ENCODE measurements at places on chromosomes 3 and 15.
A peak's percentile ranks its signal among the peaks of the same experiment; 100 is the strongest.

- no peak overlapping the region for H3K4me3 ChIP-seq
- H3K4me1 ChIP-seq: no peaks in the 10 kb centered on the region
- no peak overlapping the region for H3K27ac ChIP-seq
- peaks cover 6% of the 10 kb centered on the region for H3K27me3 ChIP-seq
Measured at GRCh38 chr3:110758208-110758607, 313.4 kb upstream of the NECTIN3 start.

DNA sequence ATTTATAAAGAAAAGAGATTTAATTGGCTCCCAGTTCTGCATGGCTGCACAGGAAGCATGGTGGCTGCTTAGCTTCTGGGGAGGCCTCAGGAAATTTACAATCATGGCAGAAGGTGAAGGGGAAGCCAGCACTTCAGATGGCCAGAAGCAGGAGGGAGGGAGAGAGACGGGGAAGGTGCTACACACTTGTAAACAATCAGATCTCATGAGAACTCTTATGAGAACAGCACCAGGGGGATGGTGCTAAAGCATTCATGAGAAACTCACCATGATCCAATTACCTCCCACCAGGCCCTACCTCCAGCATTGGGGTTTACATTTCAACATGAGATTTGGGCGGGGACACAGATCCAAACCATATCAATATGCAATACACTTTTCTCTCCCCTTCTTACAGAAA, 73.7 kb downstream of the ECT2 start:
- no peaks in the 10 kb centered on the region for H3K27me3 ChIP-seq
- no peak for DNase-seq
- H3K4me3 ChIP-seq: no peak overlapping the region

GRCh38 chr15:56971571-56971970, 53.1 kb downstream of the TCF12 start:
- no peak for DNase-seq
- no peaks in the 10 kb centered on the region for H3K27me3 ChIP-seq
- no peak overlapping the region for H3K4me3 ChIP-seq
- H3K4me1 ChIP-seq: peaks cover 54% of the 10 kb centered on the region
- H3K27ac ChIP-seq: no peak overlapping the region
- peaks cover 15% of the 10 kb centered on the region for H3K36me3 ChIP-seq

DNA sequence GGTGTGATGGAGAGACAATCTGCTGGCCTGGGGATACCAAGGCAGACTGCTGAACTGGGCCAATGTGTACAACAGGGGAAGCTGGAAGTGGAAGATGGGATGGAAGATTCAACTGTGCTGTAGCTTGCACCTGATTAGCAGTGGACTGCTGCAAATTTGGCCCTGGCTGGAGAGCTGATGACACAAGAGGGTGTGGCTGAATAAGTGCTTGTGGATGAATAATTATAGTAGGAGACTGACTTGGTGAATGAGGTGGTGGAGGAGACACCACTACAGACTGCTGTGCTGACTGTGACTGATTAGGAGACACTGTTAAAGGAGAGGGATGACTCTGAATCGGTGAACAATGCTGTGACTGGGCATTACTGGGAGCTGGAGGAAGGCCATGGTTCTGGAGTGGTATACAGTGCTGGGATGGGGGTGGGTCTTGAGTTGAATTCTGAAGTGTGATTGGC, 52.5 kb downstream of the PHC3 start:
- DNase-seq: no peak
- H3K27me3 ChIP-seq: no peaks in the 10 kb centered on the region

GRCh38 chr3:183339461-183340086, 86.5 kb downstream of the B3GNT5 start:
- H3K4me1 ChIP-seq: peaks cover 6% of the 10 kb centered on the region
- peaks cover 2% of the 10 kb centered on the region for H3K36me3 ChIP-seq
- no peak for DNase-seq
- no peak overlapping the region for H3K27ac ChIP-seq
- no peaks in the 10 kb centered on the region for H3K27me3 ChIP-seq

DNA sequence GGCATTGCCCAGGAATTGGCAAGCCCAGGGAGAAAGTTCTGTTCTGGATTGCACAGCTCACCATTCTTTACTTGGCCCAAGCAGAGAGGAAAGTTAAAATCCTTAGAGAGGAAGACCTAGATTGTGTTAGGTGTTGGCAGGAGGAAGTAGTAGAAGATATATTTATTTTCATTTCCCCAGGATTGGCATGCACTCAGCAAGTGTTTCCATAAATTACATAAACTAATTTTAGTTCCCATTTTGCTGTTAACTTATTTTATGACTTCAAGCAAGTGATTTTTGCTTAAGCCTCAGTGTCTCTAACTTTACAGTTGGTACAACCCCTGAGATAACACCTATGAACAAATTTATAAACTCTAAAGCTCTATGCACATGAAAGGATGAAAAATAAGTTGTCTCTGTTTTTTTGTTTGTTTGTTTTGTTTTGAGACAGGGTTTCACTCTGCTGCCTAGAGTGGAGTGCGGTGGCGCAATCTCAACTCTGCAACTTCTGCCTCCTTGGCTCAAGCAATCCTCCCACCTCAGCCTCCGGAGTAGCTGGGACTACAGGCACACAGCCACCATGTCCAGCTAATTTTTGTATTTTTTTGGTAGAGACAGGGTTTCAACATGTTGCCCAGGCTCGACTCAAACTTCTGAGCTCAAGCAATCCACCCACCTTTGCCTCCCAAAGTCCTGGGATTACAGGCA, 31.2 kb upstream of the TOP2B start:
- H3K27ac ChIP-seq: no peak overlapping the region
- H3K4me3 ChIP-seq: no peak overlapping the region
- DNase-seq: no peak
- H3K4me1 ChIP-seq: no peaks in the 10 kb centered on the region
- peaks cover 3% of the 10 kb centered on the region for H3K27me3 ChIP-seq

DNA sequence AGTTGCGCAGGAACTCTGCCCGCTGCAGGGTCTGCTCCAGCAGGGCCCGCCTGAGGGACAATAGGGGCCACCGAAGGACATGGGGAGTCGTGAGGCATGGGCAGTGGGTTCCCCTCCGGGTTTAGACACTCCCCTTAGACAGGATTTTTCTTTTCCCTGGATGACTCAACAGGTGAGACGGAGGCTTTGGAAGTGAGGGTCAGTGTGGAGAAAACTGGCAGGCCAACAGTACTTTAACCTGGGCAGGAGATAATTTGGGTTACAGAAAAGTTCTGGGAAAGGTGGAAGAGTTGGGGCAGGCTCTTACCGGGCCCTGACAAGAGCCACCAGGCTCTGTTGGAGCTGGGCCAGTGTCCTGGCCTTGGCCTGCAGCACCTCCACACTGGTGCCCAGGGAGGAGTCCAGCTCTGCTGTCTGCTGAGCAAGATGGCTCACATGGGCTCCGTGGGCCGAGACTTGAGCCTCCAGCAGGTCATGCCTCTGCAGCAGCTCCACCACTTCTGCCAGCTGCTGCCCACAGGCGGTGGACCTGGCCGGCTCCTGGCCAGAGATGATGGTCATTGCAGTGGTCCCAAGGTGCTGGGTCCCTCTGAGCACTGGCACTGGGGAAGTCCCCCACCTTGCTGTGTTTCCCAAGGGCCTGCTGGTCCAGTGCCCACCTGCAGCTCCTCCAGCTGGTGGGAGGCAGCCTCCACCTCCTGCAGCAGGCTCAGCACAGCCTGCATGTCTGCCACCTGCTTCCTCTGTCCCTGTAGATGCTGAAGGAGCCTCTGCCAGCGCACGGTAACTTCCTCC, 11.0 kb downstream of the SPTBN5 start:
- peaks cover 4% of the 10 kb centered on the region for H3K4me1 ChIP-seq
- peaks cover 11% of the 10 kb centered on the region for H3K27me3 ChIP-seq
- H3K4me3 ChIP-seq: no peak overlapping the region
- DNase-seq: no peak
- no peak overlapping the region for H3K27ac ChIP-seq
- H3K36me3 ChIP-seq: no peaks in the 10 kb centered on the region

GRCh38 chr15:74227968-74228722, 8.0 kb upstream of the CCDC33 start:
- peaks cover 5% of the 10 kb centered on the region for H3K27me3 ChIP-seq
- H3K4me1 ChIP-seq: peaks cover 14% of the 10 kb centered on the region
- H3K36me3 ChIP-seq: no peaks in the 10 kb centered on the region
- no peak overlapping the region for H3K4me3 ChIP-seq

- H3K4me1 ChIP-seq: no peaks in the 10 kb centered on the region
- no peak overlapping the region for H3K4me3 ChIP-seq
- H3K27me3 ChIP-seq: peaks cover 22% of the 10 kb centered on the region
- H3K36me3 ChIP-seq: no peaks in the 10 kb centered on the region
- no peak overlapping the region for H3K27ac ChIP-seq
- no peak for DNase-seq
Measured at GRCh38 chr15:92499731-92500530, 106.2 kb downstream of the ST8SIA2 start.

DNA sequence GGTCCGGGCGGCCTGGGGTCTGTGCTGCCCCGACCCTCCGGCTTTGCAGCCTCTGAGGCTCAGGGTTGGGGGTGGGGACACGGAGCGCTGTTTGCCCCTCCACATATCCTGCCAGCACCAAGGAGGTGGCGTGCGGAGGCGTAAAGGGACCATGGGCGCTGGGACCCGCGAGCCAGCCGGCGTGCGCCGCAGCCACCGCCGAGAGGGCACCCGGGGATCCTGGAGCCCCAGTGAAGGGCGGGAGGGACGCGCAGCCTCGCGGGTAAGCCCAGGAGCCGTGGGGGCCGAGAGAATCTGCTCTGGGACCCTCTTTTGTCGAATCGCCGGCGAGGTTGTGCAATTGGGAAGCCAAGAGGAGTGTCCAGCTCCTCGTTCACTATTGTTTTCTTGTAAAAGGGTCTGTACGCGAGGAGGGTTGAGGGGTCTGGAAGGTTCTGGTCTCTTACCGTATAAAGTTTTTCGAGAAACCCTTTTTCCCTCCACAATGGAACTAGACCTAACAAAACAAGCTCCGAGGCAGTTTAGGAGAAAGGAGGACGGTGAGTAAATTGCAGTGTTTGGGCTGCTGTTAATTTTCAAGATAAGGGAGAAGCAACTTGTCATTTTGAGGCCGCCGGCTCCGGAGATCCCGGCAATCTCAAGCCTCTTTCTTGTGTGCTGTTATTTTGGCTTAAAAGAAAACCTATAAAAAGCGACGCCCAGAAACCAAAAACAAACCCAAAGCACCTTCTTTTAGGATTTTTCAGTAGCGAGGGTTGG, 29.9 kb upstream of the ST3GAL6 start:
- H3K4me1 ChIP-seq: peaks cover 17% of the 10 kb centered on the region
- peak; percentile 28 for DNase-seq
- no peak overlapping the region for H3K27ac ChIP-seq
- H3K4me3 ChIP-seq: peak overlapping the region; percentile 71
- H3K27me3 ChIP-seq: peaks cover 82% of the 10 kb centered on the region

DNA sequence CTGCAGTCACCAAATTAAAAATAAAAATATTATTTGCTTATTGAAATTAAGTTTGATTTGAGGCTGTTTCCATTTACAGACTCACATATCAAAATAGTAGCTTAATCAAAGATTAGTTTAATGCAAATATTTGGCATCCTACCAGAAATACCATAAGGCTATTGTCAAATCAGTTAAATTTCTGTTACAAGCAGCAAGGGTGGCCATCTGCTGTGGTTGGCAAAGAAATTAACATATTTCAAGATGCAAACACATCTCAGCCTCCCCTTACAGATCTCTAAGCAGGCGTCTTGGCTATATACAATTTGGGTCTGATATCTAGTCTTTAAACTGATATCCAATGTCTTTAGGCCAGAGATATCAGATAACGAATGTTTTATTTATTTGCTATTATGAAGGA, 83.2 kb upstream of the NEDD4 start:
- no peak overlapping the region for H3K27ac ChIP-seq
- no peaks in the 10 kb centered on the region for H3K27me3 ChIP-seq
- no peaks in the 10 kb centered on the region for H3K4me1 ChIP-seq
- H3K36me3 ChIP-seq: no peaks in the 10 kb centered on the region
- DNase-seq: no peak

DNA sequence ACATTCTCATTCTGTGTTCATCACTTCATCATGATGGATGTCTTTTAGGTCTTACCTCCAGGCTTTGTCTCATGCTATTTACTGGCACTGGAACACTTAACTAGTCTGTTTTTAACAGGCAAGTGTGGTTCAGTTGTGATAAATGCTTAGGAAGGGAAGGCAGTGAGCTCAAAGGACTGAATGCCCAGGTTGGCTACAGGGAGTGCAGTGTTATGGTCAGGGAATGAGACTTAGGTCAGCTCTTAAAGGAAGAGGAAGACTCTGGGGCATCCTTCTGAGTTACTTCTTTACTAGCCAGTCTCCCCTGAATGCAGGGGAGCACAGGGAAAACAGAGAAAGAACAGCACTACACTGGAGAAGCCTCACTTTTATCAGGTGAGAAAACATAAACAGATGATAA, 72.6 kb downstream of the TGFBR2 start:
- no peak for DNase-seq
- peaks cover 94% of the 10 kb centered on the region for H3K4me1 ChIP-seq
- H3K27me3 ChIP-seq: no peaks in the 10 kb centered on the region
- no peak overlapping the region for H3K4me3 ChIP-seq
- H3K27ac ChIP-seq: peak overlapping the region; percentile 92

DNA sequence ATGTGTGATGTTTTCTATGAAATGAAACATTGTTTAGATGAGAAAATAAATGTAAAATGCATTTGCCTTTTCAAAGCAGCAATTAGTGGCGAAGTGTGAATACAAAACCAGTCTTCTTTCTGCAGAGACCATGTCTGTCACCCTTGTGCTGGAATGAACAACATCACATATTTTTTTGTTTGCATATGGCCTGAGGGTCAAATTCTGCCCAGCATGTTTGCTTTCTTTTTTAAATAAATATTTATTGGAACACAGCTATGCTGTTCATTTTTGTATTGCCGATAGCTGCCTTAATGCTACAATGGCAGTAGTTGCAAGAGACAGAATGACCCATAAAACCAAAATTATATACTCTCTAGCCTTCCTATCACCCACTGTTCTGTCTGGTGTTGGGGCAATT, 75.3 kb upstream of the SNRPN start:
- no peaks in the 10 kb centered on the region for H3K27me3 ChIP-seq
- H3K36me3 ChIP-seq: peaks cover 9% of the 10 kb centered on the region
- no peak overlapping the region for H3K27ac ChIP-seq
- H3K4me3 ChIP-seq: no peak overlapping the region
- H3K4me1 ChIP-seq: peaks cover 2% of the 10 kb centered on the region

DNA sequence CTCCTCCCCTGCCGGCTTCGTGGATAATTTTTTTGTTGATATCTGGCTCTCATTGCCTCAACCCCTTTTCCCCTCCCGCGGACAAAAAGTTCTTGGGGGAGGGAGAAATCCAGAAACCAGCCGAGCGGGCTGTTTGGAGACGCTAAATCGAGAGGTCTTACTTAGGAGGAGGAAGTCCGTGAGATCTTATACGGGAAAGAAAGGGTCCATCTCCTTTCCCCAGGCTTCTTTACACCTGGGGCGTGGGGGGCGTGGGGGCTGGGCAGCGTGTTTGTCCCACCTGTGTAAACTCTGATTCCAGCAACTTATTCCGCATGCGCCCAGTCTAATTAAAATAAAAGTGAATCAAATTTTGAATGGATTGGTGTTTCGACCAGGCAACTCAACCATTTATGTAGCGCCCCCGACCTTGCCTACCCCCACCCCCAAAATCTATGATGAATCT, 364 bp upstream of the CADPS start:
- peaks cover 52% of the 10 kb centered on the region for H3K27me3 ChIP-seq
- H3K4me1 ChIP-seq: no peaks in the 10 kb centered on the region
- no peak overlapping the region for H3K4me3 ChIP-seq
- H3K27ac ChIP-seq: no peak overlapping the region
